ENCODE measurements at places on chromosomes 5 and 9.

GRCh38 chr5:172142709-172143215, 45.3 kb downstream of the STK10 start:
- DNase-seq: no peak

GRCh38 chr5:158471535-158471924, 612.6 kb upstream of the CLINT1 start:
- DNase-seq: no peak

DNA sequence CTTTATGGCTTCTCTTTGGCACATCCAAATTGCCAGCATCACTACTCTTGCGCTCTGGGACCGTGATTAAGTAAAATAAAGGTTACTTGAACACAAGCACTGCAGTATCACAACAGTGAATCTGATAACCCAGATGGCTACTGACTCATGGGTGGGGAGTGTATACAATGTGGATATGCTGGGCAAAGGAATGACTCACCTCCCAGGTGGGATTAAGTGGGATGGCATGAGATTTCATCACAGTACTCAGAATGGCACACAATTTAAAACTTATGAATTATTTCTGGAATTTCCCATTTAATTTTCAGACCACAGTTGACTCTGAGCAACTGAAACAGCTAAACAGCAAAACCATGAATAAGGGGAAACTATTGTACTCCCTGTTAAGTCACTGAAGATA, 4.3 kb downstream of the GFM2 start:
- no peak for DNase-seq

DNA sequence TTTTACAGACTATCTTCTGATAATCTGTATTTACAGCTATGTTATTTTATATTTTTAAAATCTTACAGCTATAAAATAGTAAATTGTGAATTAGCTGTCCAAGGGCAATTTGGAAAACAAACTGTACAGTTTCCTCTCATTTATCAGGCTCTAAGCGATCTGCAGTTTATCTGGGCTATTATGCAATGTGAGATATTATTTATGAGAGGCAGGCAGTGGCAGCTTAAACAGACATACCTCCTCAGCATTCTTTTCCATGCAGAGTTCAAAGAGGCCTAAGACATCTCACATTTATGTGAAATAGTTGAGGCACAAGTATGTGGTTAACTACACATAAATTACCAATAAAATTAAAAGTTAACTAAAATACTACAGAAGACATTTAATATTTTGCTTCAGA, 10.2 kb downstream of the NIPSNAP3B start:
- no peak for DNase-seq

- DNase-seq: no peak
These were observed 112.4 kb downstream of the CETN3 start for GRCh38 chr5:90297045-90297764.

GRCh38 chr9:133322701-133323100, 13.3 kb downstream of the SURF6 start:
- DNase-seq: no peak

- DNase-seq: no peak
These were observed 27.0 kb downstream of the TLE4 start for GRCh38 chr9:79598562-79599345.

DNA sequence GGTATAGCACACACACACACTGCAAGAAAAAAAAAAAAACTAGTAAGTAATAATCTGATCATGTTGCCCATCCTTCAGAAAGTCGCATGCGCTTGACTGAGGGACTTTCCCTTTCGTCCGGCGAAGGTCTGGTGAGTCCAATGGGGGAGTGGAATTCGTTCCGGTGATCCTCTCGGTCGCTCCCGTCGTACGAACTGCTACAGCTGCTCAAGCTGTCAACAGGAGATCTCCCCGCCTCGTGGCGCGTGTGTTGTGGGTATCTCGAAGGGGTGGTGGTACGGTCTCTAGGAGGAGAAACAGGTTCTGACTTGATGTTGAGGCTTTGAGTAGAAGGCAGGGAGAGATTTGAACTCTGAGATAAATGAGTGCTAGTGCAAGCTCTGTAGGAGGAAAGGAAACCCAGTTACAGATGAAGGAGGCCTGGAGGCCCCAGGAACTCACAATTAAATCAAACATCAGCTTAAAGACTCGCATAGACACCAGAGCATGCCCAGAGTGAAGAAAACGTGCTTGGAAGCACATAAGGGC, 160.4 kb downstream of the MEF2C start:
- no peak for DNase-seq

DNA sequence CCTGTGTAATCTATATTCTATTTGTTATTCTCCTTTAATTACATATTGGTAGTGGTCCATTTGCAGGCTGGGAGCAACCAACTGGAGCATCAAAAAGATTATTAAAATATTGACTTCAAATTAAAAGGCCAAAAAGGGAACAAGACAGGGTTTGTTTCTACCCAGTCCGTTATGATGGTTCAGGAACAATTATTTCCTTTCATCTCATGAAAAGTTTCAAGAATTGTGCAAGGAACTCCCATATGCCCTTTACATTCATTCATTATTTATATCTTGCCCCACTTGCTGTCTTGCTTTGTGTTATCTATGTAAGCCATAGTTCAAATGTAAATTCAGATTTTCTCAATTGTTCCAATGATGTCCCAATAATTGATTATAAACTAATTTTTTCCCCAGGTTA, 58.7 kb upstream of the TLE1 start:
- DNase-seq: no peak

DNA sequence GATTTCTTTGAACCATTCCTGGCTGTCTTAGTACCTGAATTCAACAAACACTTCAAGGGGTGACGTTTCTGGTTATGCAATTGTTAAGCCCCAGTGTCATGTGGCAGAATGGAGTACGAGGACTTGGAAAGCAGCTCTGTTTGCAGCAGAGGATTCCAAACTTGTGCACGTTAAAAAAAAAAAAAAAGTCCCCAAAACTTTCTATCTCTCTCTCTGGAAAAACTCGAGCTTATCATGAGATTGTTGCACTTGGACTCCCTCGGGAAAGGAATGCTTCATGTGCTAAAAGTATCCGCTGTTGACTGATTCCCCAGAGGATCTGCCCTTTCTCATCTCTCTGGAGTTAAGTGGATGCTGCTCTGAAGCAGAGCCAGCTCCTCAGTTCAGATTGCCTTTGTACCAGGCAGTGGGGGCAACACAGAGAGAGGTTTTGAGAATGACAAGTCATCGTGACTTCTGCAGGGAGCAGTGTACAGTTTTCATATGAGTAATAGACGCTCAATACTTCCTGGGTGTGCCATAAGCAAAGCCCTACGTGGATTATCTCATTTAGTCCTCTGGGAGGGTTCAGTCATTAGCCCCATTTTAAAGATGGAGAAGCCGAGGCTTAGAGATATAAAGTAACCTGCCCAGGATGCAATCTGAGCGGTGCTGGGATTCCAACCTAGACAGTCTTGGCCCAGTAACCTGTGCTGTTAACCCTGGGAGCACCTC, 28.1 kb downstream of the TMOD1 start:
- no peak for DNase-seq

DNA sequence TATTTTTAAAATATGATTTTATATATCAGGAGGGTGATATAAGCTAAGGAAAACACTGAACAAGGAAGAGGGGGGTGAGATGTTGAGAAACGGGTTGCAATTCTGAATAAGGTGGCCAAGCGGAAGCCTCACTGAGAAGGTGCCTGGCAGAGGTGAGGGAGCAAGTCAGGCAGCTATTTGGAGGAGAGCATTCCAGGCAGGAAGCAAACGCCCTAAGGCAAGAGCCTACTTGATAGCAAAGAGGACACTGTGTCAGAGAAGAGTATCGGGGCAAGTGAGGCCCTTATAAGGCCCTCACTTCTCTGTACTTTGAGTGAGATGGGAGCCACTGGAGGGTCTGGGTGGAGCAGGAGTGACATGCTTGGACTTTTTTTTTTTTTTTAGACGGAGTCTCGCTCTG, 8.0 kb upstream of the CTNNA1 start:
- DNase-seq: no peak

DNA sequence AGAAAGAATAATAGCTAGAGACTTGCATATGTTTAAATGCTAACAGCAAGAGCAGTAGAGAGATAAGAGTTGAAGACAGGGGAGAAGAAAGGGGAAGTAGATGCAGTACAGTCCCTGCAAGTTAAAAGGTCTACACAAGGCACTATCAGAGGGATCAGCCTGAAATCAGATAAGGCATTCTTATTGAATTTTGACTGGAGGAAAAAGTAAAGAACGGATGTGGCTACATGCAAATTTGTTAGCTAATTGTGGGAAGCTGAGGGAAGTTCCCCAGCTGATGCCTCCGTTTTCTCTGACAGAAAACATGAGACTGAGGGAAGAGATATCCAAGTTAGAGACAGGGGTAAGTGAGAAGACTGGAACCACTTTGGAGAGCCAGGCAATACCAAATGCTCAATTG, 12.9 kb upstream of the RHOBTB3 start:
- DNase-seq: no peak

DNA sequence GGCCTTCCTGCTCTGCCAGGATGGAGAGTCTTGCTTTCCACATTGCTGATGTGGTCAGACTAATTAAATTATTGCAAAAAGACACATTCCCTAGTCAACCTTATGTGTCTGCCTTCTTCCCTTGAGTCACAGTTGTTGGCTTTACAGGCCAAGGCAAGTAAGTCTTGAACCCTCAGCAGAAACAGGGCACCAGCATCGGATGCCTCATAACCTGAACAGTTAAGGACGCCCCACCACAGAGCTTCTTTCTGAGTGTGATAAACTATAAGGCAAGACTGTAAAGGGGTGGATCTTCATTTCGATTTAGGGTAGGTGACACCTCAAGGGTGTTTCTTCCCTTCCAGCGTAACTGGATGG, 670 bp upstream of the KIF2A start:
- DNase-seq: no peak

DNA sequence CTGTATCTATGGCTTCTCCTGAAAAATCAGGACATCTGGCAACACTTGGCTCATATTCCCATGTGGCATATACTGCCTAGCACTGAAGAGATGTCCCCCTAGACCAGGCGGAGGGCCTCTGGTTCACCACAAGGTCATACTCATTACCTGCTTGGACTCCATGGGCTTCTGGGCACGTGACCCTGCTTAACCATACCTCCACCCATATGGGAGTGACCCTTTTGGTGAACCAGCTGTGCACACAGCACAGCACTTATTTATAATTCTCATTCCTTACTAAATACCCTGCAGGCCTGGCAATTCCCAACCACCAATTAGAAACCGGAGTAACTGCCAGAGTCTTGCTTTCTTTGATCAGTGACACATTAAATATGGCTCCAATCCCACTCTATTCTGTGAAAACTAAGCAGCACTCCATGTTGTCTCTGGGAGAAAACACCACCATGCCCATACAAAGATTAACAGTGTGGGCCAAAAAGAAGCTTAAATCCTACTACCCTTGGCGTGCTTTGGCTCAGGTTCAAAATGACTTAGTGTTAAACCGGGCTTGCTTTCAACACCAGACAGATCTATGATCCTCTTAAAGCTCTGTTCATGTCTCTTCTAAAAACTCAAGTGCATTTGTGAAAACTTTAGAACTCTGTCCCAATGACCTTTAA, 57.7 kb downstream of the MTMR12 start:
- DNase-seq: no peak

DNA sequence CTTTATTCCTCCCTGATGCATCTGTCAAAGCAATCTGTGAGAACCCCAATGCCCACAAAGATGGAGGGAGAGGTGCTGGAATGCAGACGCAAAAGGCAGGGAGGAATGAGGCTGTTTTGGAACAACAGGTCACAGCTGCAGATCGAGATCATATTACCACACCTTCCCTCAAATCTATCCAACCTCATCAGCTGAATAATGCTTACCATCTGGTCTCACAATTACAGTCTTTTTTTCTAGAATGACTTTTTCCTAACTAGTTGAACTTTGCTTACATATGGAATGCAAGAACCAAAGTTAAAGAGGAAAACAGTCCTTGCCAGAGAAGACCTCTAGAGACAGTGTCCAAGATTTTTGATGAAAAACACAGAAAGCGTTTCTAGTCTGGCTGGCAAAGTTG, 158.1 kb downstream of the LPAR1 start:
- no peak for DNase-seq

- no peak for DNase-seq
These were observed 120.7 kb upstream of the PAPPA start for GRCh38 chr9:116032683-116033440.

DNA sequence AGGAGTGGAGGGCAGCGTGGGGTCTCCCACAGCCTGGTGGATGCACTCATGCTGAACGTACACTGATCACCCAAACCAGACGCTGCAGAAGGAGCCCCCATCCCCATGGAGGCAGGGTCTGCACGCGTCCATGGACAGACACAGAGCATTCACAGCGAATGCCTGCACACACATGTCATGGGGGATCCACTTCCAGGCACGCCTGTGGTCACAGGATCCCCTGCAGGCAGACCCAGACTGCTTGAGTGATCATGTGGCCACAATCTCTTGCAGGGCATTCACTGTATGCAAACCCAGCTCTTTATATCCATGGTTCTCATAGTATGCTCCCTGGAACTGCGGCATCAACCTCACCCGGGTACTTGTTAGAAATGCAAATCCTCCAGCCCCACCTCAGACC, 5.4 kb downstream of the SNCB start:
- no peak for DNase-seq

DNA sequence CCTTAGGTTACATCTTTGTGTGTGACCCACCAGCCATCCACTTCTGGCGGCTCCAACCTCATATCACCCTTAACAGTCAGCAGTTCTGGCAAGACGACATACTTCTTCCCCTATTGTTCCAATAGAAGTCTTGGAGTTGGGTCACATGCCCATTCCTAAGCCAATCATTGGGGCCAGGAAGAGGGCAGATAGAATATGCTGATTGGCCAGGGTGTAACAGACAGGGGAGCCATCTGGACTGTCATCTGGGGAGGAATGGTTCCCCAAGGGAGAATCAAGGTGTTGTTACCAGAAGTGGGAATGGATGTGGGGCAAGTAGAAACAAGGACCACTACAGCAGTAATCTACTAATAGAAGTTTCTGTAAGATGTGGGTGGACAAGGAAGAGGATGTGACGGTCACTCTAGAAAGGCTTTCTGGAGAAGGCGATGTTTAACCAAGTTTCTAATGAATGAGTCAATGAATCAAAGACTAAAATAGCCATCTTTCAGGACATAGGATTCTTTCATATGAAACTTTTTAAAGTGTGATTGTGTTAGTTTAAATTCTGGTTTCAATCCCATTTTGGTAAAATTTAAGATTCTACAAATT, 200.4 kb downstream of the ARHGAP26 start:
- no peak for DNase-seq

DNA sequence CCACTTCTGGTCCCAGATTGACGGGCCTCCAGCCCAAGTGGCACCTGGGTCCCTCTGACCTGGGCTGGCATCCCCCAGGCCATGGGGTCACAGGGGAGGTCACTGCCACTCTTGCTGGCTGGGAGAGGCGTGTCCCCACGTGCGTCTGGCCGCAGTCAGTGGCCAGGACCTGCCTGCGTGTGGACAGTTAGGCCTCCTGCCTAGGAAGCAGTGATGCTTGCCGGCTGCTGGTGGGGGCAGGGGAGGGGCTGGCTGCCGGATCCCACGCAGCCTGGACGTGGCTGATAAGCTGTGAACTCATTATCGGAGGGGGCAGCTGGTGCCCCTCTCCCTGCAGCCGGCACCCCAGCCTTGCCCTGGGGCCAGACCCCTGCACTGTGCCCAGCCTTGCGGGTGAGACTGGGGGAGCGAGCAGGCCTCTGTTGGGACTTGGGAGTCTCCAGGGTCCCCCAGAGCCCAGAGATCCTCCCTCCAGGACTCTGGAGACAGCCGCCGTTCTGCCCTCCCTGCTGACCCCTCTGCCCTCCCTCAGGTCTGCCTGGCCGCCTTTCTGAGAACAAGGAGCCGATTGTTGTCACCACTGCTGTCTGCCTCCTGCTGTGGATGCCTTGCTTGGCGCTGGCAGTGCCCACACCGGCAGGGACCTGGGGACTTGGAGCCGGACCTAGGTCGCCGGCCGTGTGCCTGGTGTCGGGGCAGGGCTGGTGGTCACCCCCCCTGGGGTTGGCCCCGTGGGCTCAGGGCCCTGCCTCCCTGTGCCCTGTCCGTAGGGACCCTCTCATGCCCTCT, 12.3 kb downstream of the RXRA start:
- DNase-seq: no peak
